ENCODE measurements at places on chromosomes 2 and 18.

- no peaks in the 10 kb centered on the region for H3K36me3 ChIP-seq
- H3K27me3 ChIP-seq: no peaks in the 10 kb centered on the region
- no peaks in the 10 kb centered on the region for H3K4me1 ChIP-seq
- no peak overlapping the region for H3K27ac ChIP-seq
- no peak for DNase-seq
These were observed 118.3 kb downstream of the SH3RF3 start for GRCh38 chr2:109247340-109247739.

- no peak within 1 kb of the TSS for H3K4me3 ChIP-seq
- no peaks in the 10 kb centered on the region for H3K27me3 ChIP-seq
- H3K27ac ChIP-seq: no peak within 1 kb of the TSS
- H3K4me1 ChIP-seq: no peaks in the 10 kb centered on the region
- DNase-seq: no peak
- no peaks in the 10 kb centered on the region for H3K36me3 ChIP-seq
These were observed at the start of gene CDH20 for GRCh38 chr18:61333271-61333745. Gene CDH20 (plus strand): TSS chr18:61333430.

- no peaks in the 10 kb centered on the region for H3K27me3 ChIP-seq
- H3K27ac ChIP-seq: no peak overlapping the region
- no peaks in the 10 kb centered on the region for H3K4me1 ChIP-seq
- DNase-seq: no peak
These were observed 185.9 kb upstream of the FOSL2 start for GRCh38 chr2:28206762-28207161.

DNA sequence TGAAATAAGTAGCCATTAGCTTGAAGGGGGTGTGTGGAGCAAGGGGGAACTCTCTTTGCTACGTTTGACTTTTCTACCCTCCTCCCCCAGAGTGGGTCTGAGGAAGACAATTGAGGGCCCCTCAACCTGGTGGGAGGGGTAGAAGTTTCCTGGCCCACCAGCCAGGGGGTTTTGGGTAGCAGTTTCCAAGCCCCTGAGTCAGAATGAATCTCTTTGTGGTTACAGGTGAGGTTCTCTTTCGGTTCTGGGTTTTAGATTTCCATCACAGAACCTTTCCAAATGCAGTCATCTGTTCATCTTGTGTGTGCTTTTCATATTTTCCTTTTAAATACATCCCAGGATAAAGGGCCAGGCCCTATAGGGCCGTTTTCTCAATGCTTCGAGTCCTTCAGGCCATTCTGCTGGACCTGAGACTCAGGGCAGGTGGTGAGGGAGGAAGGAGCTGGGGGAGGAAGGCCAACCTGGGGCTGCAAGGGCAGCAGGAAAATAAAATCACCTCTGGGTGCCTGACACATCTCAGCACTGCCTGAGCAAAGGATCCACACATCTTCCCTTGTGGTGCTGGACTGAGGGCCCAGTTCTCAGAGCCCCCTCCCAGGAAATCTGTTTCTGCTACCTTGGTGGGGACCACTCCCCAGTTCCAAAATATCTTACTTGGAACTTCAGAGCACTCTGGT lies 4.7 kb downstream of the LBH start:
- H3K36me3 ChIP-seq: peaks cover 74% of the 10 kb centered on the region
- H3K27ac ChIP-seq: peak overlapping the region; percentile 97
- H3K27me3 ChIP-seq: no peaks in the 10 kb centered on the region
- peak overlapping the region; percentile 75 for H3K4me3 ChIP-seq
- H3K4me1 ChIP-seq: peaks cover 59% of the 10 kb centered on the region

DNA sequence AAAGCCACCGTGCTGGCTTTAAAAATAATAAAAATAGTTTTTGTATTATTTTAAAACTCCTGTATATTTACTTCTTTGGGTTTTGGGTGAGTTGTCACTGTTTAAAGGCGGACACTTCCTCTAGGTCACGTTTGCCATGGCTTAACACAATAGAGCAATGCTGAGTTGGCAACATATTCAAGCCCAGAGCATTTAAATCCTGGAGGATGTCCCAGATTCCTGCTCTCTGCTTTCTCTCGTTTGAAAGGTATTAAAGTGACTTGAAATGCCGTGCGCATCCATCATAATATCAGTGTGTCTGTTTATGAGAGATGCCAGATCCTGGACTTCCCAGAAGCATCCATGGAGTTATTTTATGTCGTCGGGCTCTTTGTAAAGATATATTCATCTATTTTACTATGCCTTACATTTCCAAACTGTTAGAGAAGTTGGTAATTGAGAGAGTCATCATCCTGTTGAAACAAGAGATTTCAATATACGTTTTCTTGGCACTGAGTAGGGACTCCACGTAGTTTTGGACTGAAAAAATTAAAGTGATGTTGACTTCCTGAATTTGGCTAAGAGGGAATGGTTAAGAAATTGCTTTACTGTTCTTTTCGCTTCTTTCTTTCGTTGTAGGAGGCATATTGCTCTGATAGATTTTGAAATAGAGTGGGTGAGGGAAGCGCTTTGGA lies 150.6 kb downstream of the ZNF236 start:
- no peak overlapping the region for H3K27ac ChIP-seq
- no peaks in the 10 kb centered on the region for H3K36me3 ChIP-seq
- no peak overlapping the region for H3K4me3 ChIP-seq
- H3K27me3 ChIP-seq: no peaks in the 10 kb centered on the region

DNA sequence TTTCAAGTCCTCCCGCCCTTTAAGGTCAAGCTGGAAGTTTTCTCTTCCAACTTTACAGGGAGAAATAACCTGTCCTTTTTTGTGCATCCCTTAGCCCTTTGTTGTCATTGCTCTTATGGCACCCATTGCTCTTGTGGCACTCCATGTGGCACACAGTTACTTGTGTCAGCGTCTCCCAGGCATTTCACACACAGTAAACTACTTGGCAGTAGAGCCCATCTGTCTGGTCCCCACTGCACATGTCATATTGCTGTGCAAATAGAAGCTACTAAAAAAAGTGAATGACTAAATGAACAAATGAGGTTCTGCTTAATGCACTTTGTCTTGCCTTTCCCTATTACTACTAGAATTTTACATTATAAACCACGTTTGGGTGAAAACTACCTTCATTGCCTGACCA lies 149.3 kb downstream of the EML6 start:
- no peak overlapping the region for H3K4me3 ChIP-seq
- H3K27me3 ChIP-seq: no peaks in the 10 kb centered on the region
- no peaks in the 10 kb centered on the region for H3K36me3 ChIP-seq
- H3K27ac ChIP-seq: no peak overlapping the region
- H3K4me1 ChIP-seq: no peaks in the 10 kb centered on the region

GRCh38 chr2:27823135-27823534 lies 51.6 kb downstream of the MRPL33 start:
- no peaks in the 10 kb centered on the region for H3K27me3 ChIP-seq
- H3K36me3 ChIP-seq: no peaks in the 10 kb centered on the region
- no peak overlapping the region for H3K4me3 ChIP-seq
- no peak for DNase-seq
- H3K4me1 ChIP-seq: no peaks in the 10 kb centered on the region

- no peak overlapping the region for H3K27ac ChIP-seq
- no peaks in the 10 kb centered on the region for H3K4me1 ChIP-seq
- H3K4me3 ChIP-seq: no peak overlapping the region
- H3K27me3 ChIP-seq: no peaks in the 10 kb centered on the region
These were observed 15.4 kb downstream of the CPLX4 start for GRCh38 chr18:59303006-59303405.

- no peak for DNase-seq
- no peak overlapping the region for H3K4me3 ChIP-seq
- no peak overlapping the region for H3K27ac ChIP-seq
- H3K27me3 ChIP-seq: no peaks in the 10 kb centered on the region
- H3K36me3 ChIP-seq: no peaks in the 10 kb centered on the region
These were observed 27.1 kb downstream of the COL5A2 start for GRCh38 chr2:189152483-189152882.

- peak overlapping the region; percentile 45 for H3K27ac ChIP-seq
- peak overlapping the region; percentile 65 for H3K4me3 ChIP-seq
- no peaks in the 10 kb centered on the region for H3K36me3 ChIP-seq
- no peak for DNase-seq
- H3K27me3 ChIP-seq: no peaks in the 10 kb centered on the region
These were observed 331 bp downstream of the SERPINE2 start for GRCh38 chr2:224038830-224039079.

GRCh38 chr18:38115201-38115600 lies 549.6 kb upstream of the CELF4 start:
- DNase-seq: no peak
- H3K36me3 ChIP-seq: no peaks in the 10 kb centered on the region
- H3K4me1 ChIP-seq: no peaks in the 10 kb centered on the region
- H3K27me3 ChIP-seq: no peaks in the 10 kb centered on the region
- no peak overlapping the region for H3K4me3 ChIP-seq

DNA sequence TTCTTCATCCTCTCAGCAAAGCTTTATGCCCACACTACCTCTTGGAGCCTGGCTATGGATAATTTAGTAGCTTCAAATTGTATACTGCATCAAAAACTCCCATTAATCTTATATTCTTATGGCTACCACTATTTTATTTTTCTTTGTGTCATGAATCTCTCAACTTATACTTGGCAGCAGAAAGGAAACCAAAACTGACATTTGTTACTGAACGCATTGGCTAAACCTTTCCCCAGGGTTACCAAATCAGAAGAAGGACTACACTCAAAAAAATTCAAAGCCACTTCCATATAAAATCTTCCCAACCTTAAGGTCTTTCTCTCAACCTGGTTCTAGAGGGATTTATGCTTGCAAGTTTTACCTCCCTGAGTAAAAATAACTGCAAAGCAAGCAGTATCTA lies 97.0 kb upstream of the REG3G start:
- H3K27me3 ChIP-seq: no peaks in the 10 kb centered on the region
- H3K4me3 ChIP-seq: no peak overlapping the region
- no peaks in the 10 kb centered on the region for H3K4me1 ChIP-seq
- no peak for DNase-seq
- no peaks in the 10 kb centered on the region for H3K36me3 ChIP-seq

DNA sequence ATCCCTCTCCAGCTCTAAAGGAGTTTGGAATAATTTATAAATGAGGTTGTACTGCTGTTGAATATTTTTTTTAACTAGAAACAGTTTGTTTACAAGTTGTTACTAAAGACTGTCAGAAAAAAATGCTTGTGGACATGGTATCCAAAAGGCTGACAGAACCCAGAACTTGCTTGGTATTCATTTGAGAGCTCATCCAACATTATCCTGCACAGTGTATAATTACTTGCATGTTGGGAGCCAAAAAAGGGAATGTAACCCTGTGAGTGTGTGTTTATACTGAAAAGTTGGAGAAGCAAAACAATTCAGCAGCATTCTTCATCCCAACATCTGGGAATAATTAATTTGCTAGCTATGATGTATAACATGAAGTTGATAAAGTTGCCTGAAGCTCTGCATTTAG lies 42.1 kb upstream of the EHBP1 start:
- H3K36me3 ChIP-seq: no peaks in the 10 kb centered on the region
- DNase-seq: no peak
- H3K27me3 ChIP-seq: no peaks in the 10 kb centered on the region
- H3K27ac ChIP-seq: no peak overlapping the region
- no peak overlapping the region for H3K4me3 ChIP-seq
- H3K4me1 ChIP-seq: no peaks in the 10 kb centered on the region

GRCh38 chr2:209391776-209392401 lies 32.0 kb upstream of the MAP2 start:
- H3K4me1 ChIP-seq: no peaks in the 10 kb centered on the region
- no peak overlapping the region for H3K4me3 ChIP-seq
- no peaks in the 10 kb centered on the region for H3K27me3 ChIP-seq
- DNase-seq: no peak
- no peak overlapping the region for H3K27ac ChIP-seq

DNA sequence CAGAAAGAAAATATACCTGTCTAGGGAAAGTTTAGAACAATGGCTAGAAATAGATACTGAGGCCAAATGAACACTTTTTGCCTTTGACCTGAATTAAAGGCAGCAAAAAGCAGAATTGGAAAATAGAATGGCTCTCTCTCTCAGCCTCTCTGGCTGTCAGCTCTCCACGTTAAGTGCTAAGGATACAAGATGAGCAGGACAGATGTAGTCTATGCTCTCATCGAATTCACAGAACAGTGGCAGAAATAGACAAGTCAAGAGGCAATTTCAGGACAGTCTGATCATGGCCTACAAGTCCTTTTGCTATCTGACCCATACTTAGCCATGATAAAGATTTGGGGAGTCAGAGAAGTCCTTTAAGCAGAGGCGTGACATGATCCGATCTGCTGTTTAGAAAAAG lies 120.2 kb upstream of the CREB1 start:
- H3K27me3 ChIP-seq: no peaks in the 10 kb centered on the region
- H3K27ac ChIP-seq: no peak overlapping the region
- H3K36me3 ChIP-seq: no peaks in the 10 kb centered on the region
- no peaks in the 10 kb centered on the region for H3K4me1 ChIP-seq

- DNase-seq: peak; percentile 0
- no peaks in the 10 kb centered on the region for H3K36me3 ChIP-seq
- no peaks in the 10 kb centered on the region for H3K4me1 ChIP-seq
- H3K27me3 ChIP-seq: no peaks in the 10 kb centered on the region
- no peak overlapping the region for H3K27ac ChIP-seq
- no peak overlapping the region for H3K4me3 ChIP-seq
These were observed 88.2 kb downstream of the GREB1L start for GRCh38 chr18:21330122-21330701.

- no peak overlapping the region for H3K4me3 ChIP-seq
- H3K27me3 ChIP-seq: peaks cover 68% of the 10 kb centered on the region
- peaks cover 13% of the 10 kb centered on the region for H3K4me1 ChIP-seq
- no peak for DNase-seq
- H3K27ac ChIP-seq: no peak overlapping the region
- H3K36me3 ChIP-seq: no peaks in the 10 kb centered on the region
These were observed 7.0 kb upstream of the SP9 start for GRCh38 chr2:174327841-174328113.

- no peaks in the 10 kb centered on the region for H3K27me3 ChIP-seq
- no peak overlapping the region for H3K27ac ChIP-seq
- H3K36me3 ChIP-seq: no peaks in the 10 kb centered on the region
- H3K4me3 ChIP-seq: no peak overlapping the region
These were observed 2.8 kb upstream of the INPP4A start for GRCh38 chr2:98441706-98442450.

GRCh38 chr2:241763551-241764274 lies 12.9 kb upstream of the GAL3ST2 start:
- H3K36me3 ChIP-seq: peaks cover 13% of the 10 kb centered on the region
- DNase-seq: no peak
- H3K4me3 ChIP-seq: no peak overlapping the region
- no peak overlapping the region for H3K27ac ChIP-seq
- H3K4me1 ChIP-seq: peaks cover 29% of the 10 kb centered on the region

DNA sequence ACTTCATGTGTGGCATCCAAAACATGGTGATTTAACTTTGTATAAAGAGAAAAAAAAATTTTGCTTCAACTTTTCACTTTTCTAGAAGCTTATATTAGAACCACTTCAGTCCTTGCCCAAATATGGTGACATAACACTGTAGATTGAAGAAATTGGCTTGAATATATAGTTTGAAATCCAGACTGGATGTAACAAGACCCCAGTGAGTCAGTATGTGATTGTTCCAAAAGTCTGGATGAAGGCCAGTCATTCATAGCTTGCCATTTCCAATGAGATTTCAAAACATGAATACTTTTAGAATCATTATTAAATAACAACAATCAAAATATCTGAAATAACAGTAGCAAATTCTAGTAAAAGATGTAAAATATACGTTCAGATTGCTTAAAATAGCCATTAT lies 104.8 kb upstream of the FN1 start:
- DNase-seq: no peak
- H3K36me3 ChIP-seq: no peaks in the 10 kb centered on the region
- no peak overlapping the region for H3K27ac ChIP-seq
- H3K4me3 ChIP-seq: no peak overlapping the region
- no peaks in the 10 kb centered on the region for H3K27me3 ChIP-seq
